Stimulated activated CD4-positive, alpha-beta T cell treated with anti-CD3 and anti-CD28 coated beads, Interleukin-12 subunit alpha, Interleukin-12 subunit beta, amount 100 ng/mL, for 24 hours (primary cell): ENCODE measurements at places on chromosomes 1 and 21.

DNA sequence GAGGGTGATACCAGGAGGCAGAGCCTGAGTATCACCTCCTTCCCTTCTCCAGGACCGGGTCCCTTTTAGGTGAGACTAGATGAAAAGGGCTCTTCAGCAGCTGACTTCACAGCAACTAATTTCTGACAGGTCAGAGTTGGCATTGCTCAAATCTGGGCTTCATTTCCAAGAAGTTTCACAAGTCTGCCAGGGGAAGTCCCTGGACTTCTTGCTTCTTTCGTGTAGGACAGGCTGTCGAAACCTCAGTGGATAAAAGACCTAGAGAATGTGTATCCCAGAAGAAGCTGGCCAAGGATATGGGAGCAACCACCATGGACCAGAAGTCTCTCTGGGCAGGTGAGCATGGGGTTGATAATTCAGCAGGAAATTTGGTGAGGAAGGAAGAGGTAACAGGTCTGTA is at the start of gene CHI3L2:
CHI3L2 (plus strand) TSS at position 280 of the 400 bp plus-strand sequence; CDS start at position 297, 17 bp downstream.
- no peak for DNase-seq

DNA sequence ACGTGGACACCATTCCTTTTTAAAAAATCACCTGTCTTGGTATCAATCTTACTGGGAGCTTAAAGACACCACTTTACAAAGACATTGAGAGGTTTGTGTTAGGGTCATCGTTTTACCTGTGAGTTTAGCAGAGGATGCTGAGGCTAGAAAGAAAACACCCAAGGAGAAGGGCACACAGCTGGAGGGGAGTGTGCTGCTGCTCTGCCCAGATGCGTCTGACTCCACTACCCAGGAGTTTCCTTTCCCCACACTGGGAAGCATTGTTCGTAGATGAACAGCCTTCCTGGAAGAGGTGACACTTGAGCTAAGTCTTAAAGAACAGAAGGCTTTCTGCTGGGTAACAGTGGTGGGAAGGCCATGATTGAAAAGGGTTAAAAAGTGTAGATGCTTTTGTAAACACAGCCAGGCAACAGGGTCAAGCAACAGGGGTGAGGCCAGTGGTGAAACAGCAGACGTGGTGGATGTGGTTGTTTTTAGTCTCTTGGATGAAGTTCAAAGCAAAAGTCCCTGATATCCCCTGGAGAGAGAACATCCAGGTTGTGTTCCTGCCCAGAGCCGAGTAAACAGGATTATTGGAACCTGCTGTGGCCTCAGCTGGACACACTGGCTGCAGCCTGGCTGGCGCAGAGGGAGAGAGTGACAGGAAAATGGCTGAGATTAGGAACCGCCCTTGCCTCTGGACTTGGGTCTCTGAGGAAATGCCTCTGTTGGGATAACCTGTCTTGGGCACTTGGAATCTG is 198.6 kb upstream of the JUN start:
- DNase-seq = no peak

DNA sequence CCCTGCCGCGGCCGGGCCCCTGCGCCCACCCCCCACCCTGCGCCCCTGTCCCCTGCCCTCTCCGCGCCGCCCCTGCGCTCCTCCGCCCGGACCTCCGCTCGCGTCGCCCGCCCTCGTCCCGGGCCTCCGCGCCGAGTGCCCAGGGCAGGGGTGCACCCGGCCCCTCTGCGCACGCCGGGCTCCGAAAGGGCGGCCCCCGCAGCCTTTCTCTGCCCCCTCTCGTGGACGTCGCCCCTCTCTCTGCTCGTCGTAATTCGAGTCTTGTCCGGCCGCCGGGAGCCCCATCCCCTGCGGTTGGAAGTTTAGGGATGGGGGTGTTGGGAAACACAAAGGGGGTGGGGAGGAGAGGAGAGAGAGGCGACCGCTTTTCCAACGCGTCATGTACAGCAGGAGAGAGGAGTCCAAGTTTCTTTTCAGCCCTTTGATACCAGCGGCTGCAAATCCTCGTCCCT is 407 bp downstream of the GALNT2 start:
- no peak for DNase-seq

GRCh38 chr1:1442069-1442770 is 6.7 kb downstream of the VWA1 start:
- DNase-seq = no peak

GRCh38 chr1:37867784-37868183 is 8.4 kb upstream of the MTF1 start:
- DNase-seq = no peak

DNA sequence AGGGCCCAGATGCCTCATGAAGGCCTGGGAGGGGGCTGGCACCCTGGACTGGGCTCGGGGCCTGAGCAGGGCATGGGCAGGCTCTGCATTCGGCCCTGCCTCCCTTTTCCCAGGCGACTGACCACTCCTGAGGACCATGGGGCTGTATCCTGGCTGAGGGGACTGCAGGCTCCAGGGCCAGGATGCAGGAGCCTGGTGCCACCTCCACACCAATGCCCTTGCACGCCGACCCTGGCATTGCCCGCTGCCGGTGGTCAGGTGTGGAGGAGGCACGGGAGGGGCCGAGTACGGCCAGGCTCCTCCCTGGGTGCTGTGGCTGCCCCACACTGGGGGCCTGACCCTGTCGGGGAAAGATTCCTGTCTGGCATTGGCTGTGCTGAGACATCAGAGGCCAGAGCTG is 128.9 kb downstream of the SIK1 start:
- no peak for DNase-seq

DNA sequence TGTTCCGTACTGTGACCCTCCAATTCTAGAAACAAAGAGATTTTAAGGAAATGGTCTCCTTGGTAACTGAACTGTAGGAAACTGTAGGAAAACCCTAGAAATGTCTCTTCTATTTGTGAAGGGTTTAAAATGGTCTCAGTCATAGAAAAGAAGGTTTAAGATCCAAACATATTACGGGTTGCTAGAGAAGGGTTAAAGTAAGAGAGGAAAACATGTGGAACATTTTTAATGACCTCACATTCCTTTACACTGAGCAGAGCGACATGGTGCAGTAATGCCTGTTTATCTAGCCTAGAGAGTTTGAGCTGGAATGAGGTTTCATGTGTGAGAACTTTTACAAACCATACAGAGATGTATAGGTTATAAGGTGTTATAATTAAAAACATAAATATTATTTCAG is 36.9 kb upstream of the C1orf105 start:
- DNase-seq = no peak

GRCh38 chr1:192005976-192006375 is 152.3 kb upstream of the RGS18 start:
- no peak for DNase-seq

- DNase-seq = no peak
Observed at GRCh38 chr1:205232127-205232820, 4.5 kb downstream of the TMCC2 start.

DNA sequence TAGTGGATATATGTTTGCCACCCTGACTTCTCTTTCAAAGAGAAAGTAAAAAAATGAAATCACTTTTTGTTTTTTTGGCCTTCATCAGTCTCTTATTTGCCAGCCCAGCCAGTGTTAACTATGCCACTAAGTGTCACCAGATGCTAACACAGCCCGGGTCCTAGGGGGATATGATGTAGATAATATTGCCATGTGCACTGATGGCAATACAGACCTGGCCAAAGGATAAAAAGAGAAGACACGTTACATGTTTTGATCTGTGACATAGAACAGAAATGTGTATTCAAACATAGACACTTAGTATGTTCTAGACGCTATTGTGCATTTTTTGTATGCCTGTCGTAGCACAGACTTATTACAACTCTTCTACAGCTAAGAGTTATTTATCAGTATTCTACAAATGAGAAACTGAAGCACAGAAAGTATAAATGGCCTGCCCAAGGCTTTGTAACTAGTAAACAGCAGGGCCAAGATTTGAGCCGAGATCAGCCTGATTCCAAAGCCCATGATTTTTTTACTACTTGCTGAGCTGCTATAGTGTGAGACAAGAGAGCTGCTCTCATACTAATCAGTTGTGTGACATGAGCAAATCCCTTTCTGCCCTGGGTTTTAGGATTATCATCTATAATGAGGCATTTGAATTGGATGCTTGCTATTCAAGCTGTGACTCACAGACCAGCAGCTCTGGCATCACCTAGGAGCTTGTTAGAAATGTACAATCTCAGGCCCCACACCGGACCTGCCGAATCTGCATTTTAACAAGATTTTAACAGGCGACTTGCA is 6.3 kb downstream of the LRRC53 start:
- DNase-seq = no peak

DNA sequence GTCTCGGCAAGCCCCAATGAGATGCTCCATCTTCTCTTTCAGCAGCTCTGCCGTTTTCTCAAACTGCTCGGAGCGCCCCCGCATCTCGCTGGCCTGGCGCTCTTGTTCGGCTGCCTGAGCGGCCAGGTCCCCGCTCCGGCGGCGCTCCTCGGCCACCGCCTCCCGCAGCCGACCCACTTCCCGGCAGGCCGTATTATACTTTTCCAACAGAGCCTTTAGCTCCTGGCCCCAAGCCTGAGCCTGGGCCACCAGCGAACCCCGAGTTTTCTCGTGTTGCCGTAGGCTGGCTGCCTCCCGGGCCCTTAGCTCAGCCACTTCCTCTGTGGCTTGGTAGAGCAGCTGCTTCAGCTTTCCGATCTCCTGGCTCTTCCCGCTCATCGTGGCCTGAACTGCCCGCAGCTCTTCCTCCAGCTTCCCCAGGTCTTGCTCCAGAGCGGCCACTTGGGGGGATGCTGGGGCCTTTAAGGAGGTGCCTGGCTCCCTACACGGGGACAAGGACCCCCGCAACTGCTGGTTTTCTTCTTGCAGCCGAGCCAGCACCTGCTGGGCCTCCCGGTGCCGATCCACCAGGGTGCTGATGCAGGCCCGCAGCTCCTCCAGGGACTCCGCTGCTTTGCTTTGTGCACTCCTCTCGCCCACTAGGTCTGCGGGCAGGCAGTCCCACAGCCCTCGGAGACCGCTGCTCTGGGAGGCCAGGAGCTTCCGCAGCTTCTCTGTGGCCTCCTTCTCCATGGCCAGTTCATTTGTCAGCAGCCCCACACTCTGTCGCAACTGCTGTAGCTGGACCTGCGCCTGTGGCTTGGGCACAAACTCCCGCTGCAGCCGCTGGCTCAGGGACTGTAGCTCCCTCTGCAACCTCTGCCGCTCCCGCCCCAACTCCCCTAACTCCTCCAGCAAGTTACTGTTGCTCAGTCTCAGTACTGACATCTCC is 13.4 kb upstream of the PIAS3 start:
- peak; percentile 10 for DNase-seq

DNA sequence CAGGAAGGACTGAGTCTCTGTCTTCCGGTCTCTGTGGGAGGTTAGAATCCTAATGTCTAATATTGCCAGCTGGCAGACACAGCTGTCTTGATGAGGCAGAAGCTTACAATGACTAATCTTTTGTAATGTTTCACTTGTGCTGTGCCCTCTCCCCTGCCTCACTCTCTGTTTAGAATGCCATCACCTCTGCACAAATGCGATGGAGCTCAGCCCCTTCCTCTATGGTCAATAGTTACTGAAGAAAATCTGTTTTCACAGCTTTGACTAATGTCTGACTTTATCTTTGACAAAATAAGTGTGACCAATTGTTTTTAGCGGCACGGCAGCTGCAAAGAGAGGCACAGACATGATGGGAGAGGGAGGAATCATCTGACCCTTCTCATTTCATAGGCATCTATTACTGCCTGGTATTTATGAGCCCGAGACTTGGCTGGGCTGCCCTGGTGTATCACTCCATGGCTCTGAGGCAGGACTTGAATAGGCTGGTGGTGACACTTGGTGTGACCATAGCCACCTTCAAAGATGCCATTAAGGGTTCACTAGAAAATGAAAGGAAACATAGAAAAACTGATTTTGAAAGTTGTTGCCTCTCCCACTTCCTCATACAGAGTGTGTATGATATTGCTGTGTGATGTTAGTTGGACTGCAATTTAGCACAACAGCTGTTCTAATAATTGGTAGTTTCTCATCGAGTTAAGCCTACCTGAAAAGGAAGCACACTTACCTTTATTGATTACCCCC is 163.2 kb upstream of the NBPF11 start:
- no peak for DNase-seq

GRCh38 chr1:219961684-219962083 is 33.3 kb upstream of the SLC30A10 start:
- no peak for DNase-seq

GRCh38 chr1:227417756-227418480 is 99.6 kb upstream of the CDC42BPA start:
- DNase-seq = no peak

GRCh38 chr1:35568975-35569395 is 4.1 kb upstream of the TFAP2E start:
- DNase-seq = peak; percentile 62
